ENCODE measurements at places on chromosomes 1 and 21.

DNA sequence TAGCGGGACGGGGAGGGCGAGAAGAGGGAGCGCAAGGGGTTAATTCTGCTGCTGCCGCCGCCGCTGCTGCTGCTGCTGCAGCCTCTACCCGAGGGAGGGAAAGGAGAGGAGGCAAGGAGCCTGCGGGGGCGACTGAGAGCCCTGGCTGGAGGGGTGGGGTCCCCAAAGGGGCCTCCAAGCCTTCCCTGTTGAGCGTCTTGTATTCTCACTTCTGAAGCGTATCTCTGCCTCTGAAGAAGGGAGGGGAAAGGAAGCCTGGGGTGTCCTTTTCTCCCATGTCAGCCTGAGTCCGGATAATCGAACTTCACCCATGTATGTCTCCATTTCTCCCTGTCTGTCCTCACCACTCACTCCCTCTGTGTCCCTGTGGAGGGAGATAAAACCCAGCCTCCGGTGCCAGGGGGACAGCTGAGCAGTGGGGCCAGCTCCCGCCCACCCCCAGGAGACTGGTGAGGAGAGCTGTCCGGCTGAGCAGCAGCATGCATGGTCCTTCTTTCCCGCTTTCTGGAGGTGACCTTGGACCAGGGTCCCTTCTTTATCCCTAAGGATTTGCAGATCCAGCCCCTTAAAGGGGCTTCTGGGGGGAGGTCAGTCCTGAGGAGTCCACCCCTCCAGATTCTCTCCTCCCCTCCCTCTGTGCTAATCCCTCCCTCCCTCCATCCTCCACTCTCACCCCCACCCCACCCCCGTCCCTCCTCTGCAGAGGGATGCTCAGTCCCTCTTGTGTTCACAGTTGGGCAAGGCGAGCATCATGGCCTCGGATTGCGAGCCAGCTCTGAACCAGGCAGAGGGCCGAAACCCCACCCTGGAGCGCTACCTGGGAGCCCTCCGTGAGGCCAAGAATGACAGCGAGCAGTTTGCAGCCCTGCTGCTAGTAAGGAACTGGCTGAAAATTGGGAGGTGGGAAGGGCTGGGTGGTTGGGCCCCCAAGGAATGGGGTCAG lies 1.0 kb downstream of the NCDN start:
- no peak for DNase-seq

GRCh38 chr1:246768403-246769020 lies 44.3 kb downstream of the SCCPDH start:
- DNase-seq = no peak

DNA sequence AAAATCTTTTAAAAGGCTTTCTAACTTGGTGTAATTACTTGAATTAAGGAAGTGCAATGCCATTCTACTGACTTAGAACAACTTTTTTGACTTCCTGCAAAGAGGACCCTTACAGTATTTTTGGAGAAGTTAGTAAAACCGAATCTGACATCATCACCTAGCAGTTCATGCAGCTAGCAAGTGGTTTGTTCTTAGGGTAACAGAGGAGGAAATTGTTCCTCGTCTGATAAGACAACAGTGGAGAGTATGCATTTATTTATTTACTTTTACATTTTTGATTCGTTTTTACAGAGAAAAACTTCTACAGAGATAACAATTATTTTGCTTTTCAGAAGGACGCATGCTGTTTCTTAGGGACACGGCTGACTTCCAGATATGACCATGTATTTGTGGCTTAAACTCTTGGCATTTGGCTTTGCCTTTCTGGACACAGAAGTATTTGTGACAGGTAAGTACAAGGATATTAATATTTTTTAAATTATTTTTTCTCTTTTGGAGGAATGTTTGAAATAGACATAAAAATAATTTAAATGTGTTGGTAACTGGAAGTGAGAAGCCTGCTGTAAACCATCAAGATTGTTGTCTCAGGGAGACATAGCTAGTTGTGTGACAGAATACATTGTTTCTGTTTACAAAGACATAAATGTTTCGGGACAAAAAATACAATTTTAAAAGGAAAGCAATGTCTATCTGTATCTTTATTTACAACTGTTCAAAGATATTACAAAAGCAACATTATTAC lies at the start of gene PTPRC:
TSS of gene PTPRC (plus strand) at position 147 of the 742 bp plus-strand sequence. CDS start at position 376, 229 bp downstream.
- peak; percentile 95 for DNase-seq

DNA sequence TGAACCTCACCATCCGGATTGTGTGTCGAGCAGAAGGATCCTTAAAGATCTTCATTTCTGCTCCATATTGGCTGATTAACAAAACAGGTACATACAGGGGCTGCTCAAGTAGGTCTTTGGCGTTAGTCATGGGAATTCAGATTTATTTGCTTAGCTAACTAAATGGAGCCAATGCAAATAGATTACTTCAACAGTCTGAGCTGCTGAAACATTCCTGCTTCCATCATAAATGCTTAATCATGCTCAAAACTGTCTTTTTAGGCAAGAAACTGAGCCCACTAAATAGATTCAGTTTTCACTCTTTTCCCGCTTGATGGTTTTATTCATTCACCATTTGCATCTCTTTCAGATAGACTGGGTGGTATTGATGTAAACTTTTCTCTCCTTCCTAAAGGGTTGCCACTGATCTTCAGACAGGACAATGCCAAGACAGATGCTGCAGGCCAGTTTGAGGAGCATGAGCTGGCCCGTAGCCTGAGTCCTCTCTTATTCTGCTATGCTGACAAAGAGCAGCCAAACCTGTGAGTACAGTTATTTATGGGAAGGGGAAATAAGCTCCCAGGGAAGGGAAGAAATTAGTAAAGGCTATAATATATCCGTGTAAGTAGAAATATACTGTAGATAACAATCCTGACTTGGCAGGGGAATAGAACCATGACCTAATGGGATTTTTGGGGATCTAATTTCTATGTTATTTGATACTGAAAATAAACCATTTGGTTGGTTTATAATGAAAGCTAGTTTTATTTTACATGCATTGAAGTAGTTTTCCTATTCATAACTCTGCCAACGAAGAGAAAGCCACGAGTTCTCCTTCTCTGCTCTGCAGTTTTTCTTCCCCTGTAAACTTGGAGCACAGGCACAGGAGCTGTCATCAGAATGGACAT lies 126.4 kb downstream of the VPS13D start:
- DNase-seq = no peak

- no peak for DNase-seq
These were observed 6.0 kb upstream of the TGFBR3 start for GRCh38 chr1:91891969-91892368.

- no peak for DNase-seq
These were observed 6.0 kb upstream of the LINGO4 start for GRCh38 chr1:151811181-151811580.

DNA sequence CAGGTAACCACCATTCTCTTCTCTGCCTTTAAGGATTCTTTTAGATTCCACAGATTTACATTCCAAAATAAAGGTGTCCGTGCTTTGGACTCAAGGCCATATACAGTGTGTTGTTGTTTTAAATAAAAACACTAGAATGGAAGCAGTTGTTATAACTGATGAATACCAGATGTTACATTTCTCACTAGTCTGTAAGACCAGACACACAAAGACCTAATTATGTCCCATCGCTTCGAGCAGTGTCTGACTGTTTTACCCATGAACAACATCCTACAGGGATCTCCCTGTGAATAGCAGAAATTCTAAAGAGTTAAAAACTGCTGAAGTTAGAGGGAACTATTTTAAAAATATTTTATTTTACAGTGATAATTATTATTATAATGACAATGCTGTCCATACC lies 574.7 kb upstream of the ZP4 start:
- DNase-seq = no peak

All from OCI-M1 (cell line).